Naive B cell (primary cell): ENCODE measurements at places on chromosomes 12 and 14.

DNA sequence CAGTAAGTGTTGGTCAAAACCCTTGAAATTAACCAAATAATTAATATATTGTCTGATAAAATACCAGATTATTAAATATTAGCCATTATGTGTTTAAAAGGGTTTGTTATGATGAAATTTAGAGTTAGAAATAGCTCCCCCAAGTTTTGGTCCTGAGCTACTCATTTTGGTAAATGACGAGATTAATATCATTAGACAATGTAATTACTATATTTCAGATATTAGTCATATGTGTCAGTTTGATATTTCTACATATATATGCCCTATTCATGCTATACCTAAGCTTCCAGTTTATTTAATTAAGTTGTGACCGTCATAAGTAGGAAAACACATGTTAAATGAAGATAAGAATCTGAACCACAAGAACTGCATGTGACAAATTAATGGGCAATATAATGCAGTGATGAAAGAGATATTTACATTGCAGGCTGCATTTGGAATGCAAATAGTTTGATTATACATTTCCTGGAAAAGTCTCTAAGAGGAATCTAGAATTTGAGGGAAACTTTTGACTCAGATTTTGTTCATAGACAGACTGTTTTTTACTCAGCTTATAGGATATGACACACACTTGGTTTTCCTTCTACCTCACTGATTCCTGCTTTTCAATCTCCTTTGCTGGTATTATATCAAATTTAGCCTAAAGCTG, 70.5 kb downstream of the TBC1D30 start:
- no peak for DNase-seq

GRCh38 chr12:95709152-95709551, 81.4 kb downstream of the NTN4 start:
- DNase-seq, result no peak

- DNase-seq, result no peak
Observed at GRCh38 chr14:49961270-49962222, 68.7 kb downstream of the ARF6 start.

DNA sequence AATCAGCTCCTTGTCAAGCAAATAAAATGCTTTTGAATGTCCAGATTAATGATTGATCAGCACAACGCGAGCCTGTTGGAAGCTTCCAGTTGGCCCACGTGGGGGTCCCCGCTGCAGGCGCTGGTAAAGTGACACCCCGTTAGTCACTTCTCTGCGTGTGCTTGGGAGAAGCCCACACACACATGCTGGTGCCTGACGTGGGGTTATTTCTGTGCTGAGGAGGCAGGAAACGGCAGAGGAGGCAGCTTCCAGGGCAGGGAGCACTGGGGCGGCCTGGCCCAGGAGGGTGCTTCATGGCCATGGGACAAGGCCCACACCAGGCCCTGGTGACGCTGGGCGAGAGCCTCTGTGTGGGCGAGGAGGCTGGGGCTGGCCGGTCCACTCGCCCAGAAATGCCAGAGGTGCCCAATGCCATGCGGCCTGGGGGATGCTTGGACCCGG, 101.5 kb downstream of the KIF26A start:
- DNase-seq, result no peak

DNA sequence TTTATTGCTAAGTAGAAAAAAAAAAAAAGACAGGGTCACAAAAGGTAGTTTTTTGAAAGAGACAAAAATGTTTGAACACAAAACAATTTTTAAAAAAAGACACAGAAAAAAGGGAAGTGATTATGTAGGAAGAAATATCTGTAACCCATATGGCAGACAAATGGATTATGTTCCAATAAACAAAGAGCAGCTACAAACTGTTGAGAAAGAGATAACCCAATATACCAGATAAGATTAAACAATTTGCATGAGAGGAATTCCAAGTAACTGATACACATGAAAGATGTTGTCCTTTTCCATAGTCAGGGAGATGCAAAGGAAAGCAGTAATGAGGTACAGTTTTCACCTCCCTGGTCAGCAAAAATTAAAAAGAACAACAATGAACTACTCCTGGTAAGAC, 44.9 kb downstream of the PTPRR start:
- DNase-seq, result no peak

GRCh38 chr14:98173305-98173704, 1098.7 kb downstream of the BCL11B start:
- DNase-seq, result no peak

GRCh38 chr14:65927931-65928356, 515.4 kb downstream of the FUT8 start:
- DNase-seq, result no peak

DNA sequence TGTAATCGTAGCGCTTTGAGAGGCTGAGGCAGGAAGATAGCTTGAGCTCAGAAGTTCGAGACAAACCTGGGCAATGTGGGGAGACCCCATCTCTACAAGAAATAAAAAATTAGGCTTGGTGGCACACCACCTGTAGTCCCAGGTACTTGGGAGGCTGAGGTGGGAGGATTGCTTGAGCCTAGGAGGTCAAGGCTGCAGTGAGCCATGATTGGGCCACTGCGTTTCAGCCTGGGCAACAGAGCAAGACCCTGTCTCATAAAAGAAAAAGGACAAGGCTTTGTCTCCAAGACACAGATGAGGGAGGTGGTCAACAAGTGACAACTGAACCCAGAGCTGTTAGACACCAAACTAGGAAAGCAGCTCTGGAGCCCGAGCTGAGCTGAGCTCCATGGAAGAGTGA, 14.5 kb upstream of the TAMALIN start:
- DNase-seq, result no peak

DNA sequence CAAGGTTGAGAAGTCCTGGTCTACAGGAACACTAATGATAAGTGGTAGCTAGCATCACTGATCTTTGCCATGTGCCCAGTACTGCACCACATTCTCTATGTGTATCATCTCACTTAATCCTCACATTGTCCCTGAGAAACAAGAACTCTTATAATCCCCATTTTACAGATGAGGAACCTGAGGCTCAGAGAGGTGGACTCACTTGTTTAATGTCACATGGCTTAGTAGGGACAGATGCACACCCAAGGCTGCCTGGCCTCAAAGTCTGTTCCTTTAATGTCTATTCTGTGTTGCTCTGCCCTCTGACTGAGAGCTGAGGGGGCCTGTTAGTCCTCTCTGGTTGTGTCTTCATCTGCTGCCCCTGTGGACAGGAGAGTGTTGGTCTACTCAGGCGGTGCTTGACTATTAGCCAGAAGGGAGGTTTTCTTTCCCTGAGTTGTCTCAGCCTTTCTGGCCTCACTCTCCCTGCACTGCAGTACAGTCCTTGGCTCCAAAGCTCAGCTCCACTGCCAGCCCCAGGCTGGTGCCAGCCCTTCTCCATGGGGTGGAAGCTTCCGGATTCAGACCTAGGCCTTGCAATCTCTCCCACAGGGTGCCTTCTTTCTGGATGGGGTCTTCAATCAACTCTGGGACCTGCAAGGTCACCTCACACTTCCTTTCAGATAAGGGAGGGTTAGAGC, 4.9 kb upstream of the DYNLL1 start:
- DNase-seq, result no peak

DNA sequence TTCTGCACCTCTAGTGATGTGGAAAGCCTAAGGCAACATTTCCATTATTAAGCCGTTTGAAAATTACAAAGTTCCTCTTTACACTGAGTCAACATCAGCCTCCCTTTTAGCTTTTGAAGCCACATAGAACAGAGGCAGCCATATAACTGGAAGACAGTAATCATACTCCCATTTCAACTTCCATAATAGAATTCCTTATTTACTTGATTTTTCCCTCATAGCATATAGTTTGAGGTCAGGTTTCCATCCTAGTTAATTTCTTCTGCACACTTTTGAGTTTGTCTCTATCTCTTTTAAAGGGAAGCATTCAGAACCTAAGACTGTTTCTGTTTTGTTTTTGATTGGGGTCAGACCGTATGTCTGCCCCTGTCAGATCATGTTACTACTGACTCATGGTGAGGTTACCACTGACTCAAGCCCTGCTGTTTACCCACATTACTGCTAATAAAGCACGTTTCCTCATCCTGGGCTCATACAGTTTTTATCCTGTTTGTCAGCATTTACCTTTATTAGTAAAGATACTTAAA, 161.0 kb downstream of the SLC38A4 start:
- no peak for DNase-seq

DNA sequence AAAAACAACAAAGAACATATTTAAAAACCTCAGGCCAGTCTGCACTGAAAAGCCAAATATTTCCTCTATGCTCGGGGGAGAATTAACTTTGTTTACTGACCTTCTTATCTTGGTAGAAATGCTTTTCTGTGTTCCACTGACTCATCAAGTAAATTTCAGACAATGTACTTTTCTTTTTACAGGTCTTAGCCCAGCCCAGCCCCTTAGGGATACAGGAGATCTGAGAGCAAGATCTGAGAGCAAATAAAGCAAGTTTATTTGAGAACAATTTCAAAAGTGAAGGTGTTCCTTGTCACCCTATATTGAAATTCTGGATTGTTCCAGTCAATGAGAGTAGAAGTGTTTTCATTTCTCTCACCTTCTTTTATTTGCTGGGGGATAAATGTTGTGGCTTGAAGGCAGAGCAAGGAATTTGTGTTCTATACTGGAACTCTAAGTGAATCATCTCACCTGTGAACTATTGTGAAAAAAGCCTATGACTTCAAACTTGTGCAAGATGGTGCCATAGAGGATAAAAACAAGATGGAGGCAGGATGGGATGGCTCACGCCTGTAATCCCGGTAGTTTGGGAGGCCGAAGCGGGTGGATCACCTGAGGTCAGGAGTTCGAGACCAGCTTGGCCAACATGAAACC, 7.9 kb upstream of the GPRC5A start:
- no peak for DNase-seq

- no peak for DNase-seq
Observed at GRCh38 chr12:64521833-64522232, 69.9 kb downstream of the TBK1 start.

GRCh38 chr14:75634848-75635247, 25.8 kb downstream of the ERG28 start:
- DNase-seq, result no peak

DNA sequence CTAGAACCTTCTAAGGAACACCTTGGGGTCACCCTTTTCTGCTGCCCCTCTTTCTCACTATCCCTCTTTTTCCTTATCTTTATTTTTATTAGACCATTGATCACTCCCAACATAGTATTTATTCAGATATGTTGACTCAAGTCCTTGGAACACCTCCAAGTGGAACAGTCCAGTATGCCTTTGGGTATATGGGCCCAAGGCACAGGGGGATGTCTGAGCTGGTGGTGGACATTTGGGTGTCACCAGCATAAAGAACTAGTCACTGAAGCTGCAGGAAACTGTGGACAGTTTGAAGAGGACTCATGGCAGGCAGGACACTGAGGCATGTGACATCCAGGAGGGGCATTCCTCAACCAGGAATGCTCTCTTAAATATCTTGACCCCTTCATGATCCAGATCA, 105.6 kb downstream of the VEZT start:
- DNase-seq, result no peak
